ENCODE measurements at places on chromosomes 2 and 18.

GRCh38 chr2:99380376-99381010, 43.3 kb downstream of the EIF5B start:
- DNase-seq, result no peak

DNA sequence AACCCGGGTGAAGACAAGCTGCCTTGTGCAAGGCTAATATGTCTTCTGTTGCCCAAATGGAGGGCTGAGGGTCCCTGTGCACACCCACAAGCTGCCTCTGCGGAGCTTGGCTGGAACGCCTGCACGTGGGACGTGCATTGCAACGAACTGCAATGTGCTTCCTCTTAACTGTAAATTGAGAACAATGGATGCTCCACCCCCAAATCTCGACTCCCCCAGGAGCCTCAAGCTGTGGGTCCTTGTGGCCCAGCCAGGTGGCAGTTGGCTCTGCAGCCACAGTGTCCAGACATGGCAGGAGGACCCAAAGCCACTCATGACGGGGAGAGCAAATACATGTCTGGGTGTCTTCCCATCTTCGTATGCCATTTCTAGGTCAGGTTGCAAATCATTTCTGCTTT, 90.1 kb downstream of the TWIST2 start:
- no peak for DNase-seq

DNA sequence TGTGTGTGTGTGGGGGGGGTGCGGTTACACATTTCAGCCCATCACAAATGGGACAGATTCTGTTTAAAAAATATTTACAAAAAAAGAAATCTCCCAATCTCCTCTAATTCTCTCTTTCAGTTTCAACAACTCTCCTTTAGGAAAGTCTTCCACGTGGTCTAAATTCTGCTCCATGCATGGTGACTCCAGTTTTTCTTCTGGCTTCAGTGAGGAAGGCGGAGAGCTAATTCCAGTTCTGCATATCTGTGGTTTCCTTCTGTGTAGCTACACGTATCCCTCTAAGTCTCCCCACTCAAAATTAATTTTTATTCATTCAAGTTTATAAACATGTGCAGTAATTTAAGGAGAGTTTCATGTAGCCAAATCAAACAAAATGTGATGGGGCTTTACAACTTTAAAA, 111.6 kb downstream of the SLC4A3 start:
- DNase-seq, result no peak

GRCh38 chr18:78522507-78522906, 457.1 kb upstream of the SALL3 start:
- no peak for DNase-seq

DNA sequence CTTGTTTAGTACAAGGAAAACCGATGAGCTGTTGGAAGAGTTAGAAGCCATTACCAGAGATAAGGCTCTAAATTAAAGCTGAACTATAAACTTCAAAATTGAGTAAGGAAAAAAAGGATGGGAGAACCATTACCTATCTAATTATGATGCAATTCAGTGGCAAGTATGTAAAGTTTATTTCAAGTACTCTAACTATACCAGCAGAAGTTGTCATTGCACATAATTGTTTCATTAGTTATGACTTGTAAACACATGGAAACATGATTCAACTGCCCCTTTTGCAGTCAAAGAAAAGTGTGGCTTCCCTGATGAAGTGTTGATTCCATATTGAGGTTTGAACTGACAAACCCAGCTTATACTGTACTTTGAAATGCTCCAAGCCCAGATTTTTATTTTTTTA, 324.1 kb upstream of the KCNJ3 start:
- DNase-seq, result no peak

DNA sequence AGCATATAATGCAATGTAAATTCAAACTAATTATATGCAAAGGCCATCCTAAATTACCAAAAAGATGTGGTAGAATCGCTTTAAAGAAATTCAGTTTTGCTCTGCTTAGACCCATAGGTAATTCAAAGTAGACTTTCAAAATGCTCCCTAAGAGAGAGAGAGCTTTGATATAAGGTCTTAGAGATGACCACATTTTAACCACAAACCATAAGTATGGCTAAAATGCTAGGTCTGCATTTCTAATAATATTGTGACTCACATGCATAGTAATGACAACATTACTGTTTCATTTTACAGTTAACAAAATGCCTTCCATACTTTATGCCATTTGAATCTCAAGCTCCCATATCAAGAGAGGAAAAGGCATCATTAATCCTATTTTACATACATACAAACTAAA, 144.5 kb downstream of the RAD51AP2 start:
- DNase-seq, result no peak

DNA sequence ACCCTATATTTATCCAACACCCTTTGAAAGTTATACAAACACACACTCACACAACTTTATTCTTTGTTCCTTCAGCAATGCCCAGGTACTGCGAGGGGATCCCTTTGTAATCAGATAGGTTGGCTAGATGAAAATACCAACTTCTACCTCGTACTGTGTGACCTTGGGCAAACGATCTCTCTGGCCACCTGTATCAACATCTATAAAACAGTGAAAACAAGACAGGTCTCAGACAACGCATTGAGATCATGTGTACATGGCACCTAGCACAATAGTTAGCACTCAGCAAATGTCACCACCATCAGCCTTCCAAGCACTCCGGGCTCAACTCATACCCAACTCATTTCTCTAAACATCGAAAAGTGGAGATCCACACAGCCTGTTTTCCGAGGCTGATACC, 118.4 kb upstream of the PPP1CB start:
- DNase-seq, result no peak

DNA sequence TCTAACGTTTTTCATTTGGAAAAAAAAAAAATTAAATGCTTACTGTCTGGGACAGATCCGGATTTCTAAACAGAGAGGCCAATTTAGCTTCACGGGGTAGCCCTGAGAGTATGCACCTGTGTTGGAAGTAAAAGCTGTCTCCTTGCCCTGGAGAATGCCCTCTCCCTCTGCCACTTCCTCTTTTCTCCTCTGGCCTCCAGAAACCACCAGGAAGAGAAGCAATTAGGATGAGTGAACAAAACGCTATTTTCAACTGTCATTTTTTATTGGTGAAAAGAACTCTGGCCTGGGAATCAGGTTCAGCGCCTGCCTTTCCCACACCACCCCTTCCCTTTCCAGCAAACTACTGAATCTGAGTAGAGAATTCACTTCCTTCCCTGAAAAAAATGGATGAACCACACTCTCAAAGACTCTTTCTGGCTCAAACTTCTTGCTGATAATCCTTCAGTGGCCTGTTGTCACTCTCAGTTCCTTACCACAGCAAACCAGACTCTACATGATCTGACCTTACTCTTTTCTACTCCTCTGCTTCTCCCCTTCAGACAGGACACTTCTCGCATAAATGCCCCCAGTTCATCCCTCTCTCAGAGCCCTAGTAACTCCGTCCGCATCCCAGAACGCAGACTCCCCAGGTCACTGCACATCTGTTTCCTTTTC, 29.8 kb downstream of the KLF7 start:
- DNase-seq, result no peak

DNA sequence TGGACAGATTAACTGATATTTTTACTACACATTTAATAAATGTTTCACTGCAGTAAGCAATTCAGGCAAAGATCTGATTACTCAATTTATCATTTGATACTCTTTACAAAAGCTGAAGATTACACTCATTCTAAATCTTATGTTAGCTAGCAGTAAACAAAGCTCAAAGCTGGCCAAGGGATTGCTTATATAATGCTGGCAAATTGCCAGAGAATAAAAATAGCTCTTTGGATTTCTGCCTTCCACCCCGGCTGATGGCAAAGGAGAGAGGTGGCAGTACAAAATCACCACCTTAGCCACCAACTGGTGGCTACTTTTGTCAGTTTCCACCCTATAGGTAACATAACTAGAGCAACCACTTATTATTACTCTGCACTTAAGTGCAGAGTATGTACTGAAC, 320.5 kb downstream of the FSIP2 start:
- DNase-seq, result no peak

GRCh38 chr2:232545511-232546375, 4.6 kb downstream of the TIGD1 start:
- DNase-seq, result no peak

DNA sequence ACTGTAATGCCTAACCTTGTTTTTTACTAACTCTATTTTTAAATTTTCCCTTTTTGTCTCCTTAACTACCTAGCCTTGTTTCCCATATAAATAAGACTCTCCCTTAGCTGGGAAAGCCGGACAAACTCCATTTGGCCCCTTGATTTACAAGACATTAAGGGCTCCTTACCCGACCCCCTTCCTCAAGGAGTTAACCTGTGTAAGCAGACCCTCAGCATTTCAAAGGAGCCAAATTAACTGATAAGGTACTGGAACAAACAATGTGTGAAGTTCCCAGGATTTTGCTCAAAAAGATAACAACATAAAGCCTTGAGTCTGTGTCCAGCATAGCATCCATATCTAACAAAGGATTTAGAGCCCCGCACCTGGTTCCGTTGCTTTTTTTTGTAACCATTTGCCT, 59.6 kb upstream of the C2orf15 start:
- DNase-seq, result no peak

GRCh38 chr18:29153091-29153490, 976.2 kb upstream of the CDH2 start:
- DNase-seq, result no peak

GRCh38 chr2:190888449-190888848, 7.8 kb downstream of the GLS start:
- DNase-seq, result no peak

- DNase-seq, result no peak
Measured at GRCh38 chr2:112601754-112602153, 17.3 kb downstream of the CHCHD5 start.

DNA sequence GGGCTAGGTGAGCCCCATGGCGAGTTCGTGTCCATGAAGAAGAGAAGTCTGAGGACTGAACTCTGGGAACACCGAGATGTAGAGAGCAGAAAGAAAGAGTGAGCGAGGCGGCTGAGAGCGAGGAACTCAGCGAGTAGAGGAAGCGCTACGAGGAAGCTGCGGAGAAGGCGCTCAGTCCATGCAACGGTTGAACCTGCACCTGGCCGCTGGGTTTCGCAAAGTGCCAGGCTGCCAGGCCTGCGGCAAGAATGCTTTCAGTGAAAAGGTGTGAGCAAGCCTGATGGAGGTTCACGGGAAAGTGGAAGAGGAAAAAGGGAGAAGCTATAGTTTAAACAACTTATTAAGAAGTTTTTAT, 251.0 kb upstream of the TMEM200C start:
- no peak for DNase-seq

GRCh38 chr2:128557831-128558241, 239.2 kb upstream of the HS6ST1 start:
- no peak for DNase-seq

DNA sequence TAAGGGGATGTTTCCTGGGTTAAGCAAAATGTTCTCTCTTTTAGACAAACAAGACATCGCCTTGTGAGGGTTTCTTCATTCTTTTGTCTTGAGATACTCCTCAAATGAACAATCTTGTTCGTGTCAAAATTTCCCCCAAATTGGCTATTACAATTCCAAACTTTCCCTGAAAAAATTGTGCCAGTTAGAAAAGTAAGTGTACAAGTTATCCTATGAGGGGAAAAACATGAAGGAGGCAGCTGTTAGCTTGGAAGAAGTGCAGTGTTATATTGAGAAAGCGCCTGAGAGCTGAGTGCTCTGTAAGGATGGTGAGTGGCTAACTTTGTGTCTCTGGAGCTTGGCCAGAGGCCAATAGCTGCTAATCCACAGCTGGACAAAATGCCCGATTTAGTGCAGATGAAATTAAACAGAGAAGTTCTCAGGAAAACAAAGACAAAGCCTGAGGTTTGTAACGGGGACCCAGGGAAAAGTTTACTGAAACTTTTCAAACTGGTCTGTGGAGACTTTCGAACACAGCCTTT, 14.1 kb upstream of the PLEKHH2 start:
- no peak for DNase-seq

GRCh38 chr18:79353267-79353666, 42.5 kb upstream of the NFATC1 start:
- DNase-seq, result no peak

DNA sequence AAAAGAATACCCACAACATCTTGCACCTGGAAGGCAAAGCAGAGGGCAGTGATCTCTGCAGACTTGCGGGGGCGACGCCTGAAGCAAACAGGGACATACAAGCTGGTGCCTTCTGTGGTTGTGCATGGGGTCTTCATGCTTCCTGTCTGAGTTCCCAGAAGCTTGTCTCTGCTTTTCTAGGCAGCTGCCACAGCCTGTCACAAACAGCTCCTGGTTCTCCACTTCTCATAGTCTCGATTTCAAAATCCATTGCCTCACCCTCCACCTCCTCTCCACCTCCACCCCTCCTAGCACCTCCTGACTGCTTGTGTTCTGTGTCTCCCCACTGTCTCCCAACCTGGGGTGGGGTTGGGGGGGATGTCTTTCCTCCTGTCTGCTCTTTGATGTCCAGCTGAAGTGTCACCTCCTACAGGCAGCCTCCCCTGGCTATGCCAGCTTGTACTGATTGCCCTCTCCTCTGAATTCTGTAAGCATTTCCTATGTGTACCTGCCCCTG, 1.7 kb upstream of the PROC start:
- DNase-seq, result no peak

DNA sequence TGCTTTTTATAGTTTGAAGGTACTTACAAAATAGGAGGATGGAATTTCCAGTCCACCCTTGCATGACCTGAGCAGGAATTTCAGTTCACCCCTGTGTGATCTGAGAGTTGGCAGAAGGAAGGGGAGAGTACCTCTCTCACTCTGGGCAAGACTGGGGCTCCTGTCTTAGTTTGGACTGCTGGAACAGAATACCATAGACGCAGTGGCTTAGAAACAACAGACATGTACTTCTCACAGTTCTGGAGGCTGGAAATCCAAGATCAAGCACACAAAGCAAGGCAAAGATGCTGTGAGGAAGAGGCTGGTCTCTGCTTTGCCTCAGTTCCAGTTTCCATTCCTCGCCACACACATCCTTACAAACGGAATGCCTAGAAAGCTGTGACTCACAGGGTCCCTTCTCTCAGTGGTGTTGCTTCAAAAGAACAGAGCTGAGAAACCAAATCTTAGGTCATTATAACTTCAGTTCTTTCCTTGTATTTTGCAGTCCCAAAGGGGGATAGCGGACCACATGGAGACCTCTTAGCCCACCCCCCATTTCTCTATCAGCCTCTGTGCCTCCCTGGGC, 108.8 kb upstream of the HAAO start:
- DNase-seq, result no peak

DNA sequence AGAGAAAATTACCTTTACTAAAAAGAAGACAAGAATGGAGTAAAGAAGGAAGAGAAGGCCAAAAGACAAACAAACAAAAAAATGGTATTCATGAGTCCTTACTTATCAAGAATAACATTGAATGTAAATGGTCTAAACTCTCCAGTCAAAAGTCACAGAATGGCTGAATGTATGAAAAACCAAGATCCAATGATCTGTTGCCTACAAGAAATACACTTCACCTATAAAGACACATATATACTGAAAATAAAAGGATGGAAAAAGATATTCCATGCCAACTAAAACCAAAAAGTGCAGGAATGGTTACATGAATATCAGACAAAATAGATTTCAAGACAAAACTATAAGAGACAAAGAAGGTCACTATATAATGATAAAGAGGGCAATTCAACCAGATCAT, 65.0 kb upstream of the ASXL3 start:
- no peak for DNase-seq
